ENCODE measurements at places on chromosomes 6 and 20.

GRCh38 chr20:63482021-63482587 lies 9.6 kb upstream of the KCNQ2 start:
- no peak for DNase-seq

DNA sequence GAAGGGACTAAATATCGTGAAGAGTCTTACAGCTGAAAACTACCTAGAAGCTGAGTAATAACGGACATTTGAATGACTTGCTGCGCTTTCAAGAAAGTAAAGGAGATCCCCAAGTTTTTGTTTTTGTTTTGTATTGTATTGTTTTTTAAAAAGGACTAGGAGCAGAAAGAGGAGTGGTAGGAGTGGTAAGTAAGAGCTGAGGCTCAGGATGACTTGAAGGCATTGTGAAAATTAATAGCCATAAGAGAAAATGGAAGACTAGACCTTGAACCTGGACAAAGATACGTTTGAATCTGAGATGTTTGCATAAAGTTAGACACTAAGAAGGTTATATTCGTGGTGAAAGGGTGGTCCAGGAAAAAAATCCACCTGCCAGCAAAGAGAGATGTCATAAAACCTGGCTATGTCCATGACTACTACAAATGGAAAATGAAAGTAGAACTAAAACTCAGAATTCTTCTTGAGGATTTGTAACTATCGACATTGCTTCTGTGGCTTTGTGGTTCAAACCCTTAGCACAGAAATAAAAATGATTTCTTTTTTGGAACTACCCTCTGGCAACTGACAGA lies 824.8 kb upstream of the FLRT3 start:
- DNase-seq = no peak

DNA sequence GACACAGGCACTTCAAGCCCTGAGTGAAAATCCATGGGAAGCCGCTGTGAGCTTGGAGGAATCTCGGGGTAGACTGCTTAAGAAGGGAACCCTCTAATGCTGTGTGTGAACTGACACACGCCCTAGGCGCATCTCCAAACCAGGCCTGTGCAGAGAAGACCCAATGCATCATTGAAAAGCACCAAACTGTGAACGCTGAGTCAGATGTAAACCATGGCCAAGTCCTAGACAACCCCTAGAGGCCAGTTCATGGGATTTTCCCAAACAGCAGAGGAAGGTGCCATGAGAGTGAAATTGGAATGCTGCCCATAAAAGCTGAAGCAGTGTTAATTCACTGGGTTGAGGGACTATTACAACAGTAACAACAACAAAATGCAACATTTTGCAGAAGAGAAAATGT lies 296.5 kb downstream of the SMOC2 start:
- no peak for DNase-seq

GRCh38 chr6:441126-441920 lies 49.8 kb downstream of the IRF4 start:
- no peak for DNase-seq

- DNase-seq = no peak
These were observed 100.0 kb upstream of the CITED2 start for GRCh38 chr6:139474145-139475108.

DNA sequence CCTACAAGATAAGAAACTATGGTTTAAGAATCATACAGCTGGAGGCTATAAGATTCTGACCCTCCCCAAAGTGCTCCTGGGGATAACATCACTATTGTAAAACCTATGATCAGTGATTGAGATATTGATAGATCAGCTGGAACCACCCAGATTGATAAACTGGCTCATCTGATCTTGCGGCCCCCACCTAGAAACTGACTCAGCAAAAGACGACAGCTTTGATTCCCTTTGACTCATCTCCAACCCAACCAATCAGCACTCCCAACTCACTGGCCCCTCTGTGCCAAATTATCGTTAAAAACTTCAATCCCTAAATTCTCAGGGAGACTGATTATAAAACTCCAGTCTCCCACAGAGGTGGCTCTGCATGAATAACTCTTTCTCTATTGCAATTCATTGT lies 106.4 kb downstream of the SCP2D1 start:
- no peak for DNase-seq

- DNase-seq = no peak
These were observed 46.7 kb downstream of the TMEM170B start for GRCh38 chr6:11584244-11584643.

DNA sequence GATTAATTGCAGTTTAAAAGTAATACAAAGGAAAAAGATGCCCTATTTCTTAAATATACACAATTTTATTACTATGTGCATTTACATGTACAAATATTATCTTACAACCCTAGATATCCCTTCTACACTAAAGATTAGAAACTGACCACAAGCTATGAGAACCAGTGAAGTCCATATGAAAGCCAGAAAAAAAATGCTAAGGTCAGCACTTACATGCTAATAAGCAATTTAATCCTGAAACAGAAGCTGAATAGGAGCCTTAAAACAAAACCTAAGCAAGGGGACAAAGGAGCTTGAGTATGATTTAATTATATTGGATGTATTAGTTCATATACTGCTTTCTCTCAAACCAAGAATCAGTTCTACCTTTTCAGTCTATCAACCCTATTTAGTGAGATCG lies 14.2 kb downstream of the CEP162 start:
- DNase-seq = no peak

GRCh38 chr20:11338496-11339306 lies 579.0 kb upstream of the BTBD3 start:
- DNase-seq = no peak
